ENCODE measurements at places on chromosomes 11 and 22.

DNA sequence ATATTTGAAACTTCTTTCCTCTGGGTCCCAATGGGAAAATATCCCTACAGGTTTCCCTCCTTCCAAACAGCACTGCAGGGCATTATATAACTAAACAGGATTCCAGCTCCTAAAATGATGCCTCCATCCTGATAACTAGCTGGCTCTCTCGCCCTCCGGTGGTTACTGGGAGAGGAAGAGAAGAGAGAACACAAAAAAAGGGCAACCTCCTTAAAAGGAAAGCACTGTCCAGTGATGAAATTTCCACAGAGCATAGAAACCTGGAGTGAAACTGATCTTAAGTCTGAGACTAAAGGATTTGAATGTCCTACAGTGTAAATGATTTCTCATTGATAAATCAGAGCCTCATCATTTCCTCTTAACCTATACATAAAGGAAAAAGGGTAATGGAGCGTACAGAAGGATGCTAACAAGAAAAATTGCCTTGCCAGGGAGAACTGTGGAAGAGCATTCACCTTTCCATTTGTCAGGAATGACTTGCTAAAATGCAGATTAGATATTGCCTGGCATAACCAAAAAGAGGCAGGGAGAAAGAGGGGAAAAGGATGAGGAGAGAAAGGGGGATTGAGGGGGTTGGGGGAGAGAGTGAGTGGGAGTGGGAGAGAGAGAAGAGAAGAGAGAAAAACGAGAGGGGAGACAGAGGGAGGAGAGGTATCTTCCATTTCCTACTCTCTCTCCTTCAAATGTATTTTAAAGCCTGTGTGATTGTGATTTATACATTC lies 121.3 kb downstream of the APOL5 start:
- peak; percentile 68 for DNase-seq

DNA sequence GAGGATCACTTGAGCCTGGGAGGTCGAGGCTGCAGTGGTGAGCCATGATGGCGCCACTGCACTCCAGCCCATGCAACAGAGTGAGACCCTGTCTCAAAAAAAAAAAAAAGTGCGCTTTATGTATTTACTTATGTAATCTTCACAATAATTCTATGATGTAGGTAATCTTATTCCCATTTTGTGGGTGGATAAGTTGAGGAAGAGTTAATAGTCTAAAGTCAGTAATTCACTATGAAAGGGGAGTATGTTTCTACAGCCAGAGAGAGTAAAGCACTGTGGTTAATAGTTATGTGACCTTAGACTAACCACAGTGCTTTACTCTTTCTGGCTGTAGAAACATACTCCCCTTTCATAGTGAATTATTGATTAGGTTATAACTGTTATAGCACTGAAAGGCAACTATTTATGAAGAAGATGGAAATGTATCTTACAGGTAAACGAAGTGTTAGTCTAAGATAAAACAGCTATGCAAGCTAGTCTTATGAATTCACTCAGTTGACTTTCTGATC lies 11.9 kb downstream of the CTR9 start:
- DNase-seq: no peak

- DNase-seq: no peak
Measured at GRCh38 chr11:128326791-128327190, 260.6 kb downstream of the ETS1 start.

DNA sequence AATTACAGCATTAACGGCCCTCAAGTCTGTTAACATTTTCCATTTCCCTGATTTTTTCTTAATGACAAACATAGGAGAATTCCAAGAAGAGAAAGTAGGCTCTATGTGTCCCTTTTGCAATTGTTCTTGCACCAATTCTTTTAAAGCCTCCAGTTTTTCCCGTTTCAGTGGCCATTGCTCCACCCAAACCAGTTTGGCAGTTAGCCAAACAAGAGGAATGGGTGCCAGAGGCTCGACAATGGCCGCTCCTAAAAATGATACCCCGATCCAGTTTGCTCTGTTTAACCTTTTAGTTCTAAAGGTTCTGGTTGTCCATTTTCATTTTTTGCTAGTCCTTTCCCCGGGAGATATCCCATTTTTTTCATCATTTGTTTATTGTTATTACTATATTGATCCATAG lies 6.7 kb upstream of the DNAJB13 start:
- DNase-seq: no peak

GRCh38 chr22:30310881-30311771 lies 15.6 kb downstream of the TBC1D10A start:
- DNase-seq: no peak

GRCh38 chr22:40512426-40513136 lies 123.9 kb downstream of the MRTFA start:
- DNase-seq: peak; percentile 78

GRCh38 chr11:120795185-120795584 lies 228.7 kb upstream of the TBCEL start:
- DNase-seq: no peak

- no peak for DNase-seq
Measured at GRCh38 chr11:7646866-7647265, 26.4 kb downstream of the CYB5R2 start.

GRCh38 chr11:70524096-70524922 lies 126.0 kb downstream of the CTTN start:
- DNase-seq: no peak

DNA sequence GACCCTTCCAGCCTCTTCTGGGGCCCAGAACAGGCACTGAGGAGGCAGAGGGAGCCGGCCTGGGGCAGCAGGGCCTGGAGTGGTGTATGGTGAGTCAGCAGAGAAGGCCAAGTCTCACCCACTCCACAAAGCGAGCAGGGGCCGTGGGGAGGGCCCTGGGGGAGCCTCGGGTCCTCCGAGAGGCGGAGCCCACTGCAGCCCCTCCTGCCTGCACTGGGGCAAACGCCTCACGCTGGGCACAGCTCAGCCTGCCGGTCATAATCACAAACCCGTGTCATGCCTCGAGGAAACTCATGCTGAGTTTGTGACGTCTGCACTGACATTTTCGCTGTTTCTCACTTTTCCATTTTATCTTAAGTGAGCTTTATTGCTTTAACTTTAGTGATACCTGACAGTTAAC lies 38.4 kb downstream of the TOLLIP start:
- no peak for DNase-seq

- no peak for DNase-seq
Measured at GRCh38 chr11:114185436-114185835, 110.8 kb upstream of the NNMT start.

DNA sequence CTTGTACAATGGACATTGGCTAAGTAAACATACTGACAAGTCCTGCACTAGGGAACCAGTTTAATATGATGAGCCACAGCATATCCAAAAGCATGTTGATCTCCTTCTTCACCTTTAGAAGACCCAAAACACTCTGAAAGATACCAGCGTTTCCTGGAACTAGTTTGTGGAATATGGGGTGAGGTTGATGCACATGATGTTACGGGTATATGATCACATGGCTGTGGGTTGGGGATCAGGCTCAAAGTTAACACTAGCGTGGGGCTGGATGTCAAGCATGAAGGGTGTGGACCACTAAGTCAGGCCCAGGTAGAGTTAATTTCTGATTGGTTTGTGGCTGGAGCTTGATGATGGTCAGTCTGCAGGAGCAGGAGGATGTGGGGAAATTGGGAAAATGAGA lies 9.0 kb downstream of the IGLL5 start:
- no peak for DNase-seq

GRCh38 chr11:63738720-63739360 lies 29.7 kb downstream of the ZFTA start:
- peak; percentile 49 for DNase-seq

DNA sequence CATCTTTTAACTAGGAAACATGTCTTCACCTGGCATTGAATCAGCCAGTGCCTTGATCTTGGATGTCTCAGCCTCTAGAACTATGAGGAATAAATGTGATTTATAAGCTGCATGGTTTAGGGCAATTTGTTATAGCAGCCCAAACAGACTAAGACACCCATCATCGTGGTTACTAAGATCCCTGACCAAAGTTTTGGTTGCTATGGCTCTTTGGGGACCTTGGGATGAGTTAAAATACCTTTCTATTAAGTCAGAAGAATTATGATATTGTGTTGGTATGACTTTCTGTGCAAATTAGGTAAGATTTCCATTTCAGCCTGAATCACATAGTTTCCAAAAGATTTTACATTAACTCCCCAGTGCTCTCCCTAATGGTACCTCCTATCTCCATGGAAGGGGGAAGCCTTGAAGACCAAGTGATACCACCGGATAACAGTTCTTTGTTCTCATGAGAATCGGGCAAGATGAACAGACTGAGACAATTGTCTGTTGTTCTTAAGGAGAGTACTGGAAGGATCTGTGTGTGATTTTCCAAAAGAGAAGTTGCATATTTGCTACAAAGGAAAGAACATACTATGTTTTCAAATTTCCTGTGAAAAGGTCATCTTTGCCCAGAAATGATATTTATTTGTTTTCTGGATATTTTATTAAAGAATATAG lies 60.4 kb upstream of the UBASH3B start:
- no peak for DNase-seq

DNA sequence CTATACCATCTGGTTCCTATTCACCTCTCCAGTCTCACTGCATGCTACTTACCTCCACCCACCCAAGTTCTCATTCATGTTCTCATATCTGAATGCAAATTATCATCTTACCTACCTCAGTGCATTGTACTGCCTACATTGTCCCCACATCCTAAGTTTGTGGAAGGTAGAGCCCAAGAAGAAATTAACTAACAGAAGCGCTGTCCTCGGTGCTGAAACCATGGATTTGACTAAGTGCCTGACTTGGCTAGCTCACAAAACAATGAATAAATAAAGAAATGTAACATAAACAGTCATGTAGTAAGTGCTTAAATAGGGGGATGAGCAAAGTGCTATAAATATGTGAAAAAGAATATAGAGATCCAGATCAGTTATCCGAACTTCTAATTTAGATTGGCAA lies 63.2 kb downstream of the GRIA4 start:
- peak; percentile 41 for DNase-seq

DNA sequence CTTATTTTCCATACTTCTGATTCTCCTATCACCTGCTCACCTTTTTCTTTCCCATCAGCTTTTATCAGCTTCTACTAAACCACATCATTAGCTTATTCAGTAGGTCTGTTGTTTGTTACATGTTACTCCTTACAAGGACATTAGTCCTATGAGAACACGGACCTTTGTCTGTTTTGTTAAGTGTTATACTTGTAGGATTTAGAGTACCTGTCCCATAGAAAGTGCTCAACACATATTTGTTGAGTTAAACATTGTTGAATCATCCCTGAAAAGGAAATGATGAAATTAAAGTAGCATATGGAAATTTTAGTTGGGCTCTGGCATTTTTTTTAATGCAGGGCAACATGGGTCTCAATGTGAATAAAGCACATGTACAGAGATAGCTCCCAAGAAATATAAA lies 222.1 kb upstream of the CARD18 start:
- no peak for DNase-seq

DNA sequence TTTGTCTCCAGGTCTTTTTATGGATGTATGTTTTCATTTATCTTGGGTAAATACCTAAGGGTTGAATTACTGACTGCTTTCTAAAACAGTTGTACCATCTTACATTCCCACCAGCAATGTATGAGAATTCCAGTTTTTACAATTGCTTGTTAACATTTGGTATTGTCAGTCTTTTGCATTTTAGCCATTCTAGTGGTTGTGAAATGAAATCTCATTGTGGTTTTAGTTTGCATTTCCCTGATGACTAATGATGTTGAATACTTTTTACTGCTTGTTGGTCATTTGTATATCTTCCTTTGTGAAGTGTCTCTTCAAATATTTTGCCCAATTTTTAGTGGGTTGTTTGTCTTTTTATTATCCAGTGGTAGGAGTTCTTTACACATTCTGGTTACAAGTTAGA lies 92.8 kb downstream of the ARFGAP2 start:
- DNase-seq: no peak

DNA sequence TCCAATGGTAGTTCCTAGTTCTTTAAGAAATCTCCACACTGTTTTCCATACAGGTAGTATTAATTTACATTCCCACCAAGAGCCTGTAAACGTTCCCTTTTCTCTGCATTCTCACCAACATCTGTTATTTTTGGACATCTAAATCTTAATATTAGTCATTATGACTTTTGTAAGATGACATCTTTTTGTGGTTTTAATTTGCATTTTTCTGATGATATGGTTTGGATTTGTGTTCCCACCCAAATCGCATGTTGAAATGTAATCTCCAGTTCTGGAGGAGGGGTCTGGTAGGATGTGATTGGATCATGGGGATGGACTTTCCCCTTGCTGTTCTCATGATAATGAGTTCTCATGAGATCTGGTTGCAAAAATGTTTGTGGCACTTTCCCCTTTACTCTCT lies 89.0 kb downstream of the MUC15 start:
- no peak for DNase-seq

DNA sequence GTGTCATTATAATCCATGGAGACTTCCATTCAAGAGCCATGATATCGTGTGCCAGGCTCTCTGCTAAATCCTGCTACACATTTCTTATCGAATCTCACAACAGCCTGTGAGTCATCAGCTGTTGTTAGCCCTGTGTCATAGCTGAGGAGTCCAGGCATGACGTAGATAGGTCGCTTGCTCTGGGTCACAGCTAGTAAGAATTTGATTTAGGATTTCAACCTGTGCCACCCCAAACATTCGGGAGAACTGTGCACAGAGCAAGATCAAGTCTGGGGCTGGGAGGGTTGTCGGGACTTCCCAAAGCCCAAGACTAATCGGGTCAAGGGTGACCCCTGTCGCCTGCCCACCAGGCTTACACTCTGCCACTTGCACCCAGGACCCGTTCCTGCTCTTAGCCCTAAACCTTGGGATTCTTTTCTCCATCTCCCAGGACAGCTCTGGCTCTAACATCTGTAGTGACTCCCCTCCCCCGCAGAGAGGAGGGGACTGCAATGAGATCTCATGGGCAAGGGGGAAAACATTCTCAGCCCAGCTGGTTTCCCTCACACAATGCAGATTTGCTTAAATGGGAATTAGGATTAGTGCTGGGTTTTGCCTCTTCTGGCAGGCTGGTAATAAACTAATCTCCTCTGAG lies 34.3 kb downstream of the TSPAN18 start:
- peak; percentile 68 for DNase-seq

DNA sequence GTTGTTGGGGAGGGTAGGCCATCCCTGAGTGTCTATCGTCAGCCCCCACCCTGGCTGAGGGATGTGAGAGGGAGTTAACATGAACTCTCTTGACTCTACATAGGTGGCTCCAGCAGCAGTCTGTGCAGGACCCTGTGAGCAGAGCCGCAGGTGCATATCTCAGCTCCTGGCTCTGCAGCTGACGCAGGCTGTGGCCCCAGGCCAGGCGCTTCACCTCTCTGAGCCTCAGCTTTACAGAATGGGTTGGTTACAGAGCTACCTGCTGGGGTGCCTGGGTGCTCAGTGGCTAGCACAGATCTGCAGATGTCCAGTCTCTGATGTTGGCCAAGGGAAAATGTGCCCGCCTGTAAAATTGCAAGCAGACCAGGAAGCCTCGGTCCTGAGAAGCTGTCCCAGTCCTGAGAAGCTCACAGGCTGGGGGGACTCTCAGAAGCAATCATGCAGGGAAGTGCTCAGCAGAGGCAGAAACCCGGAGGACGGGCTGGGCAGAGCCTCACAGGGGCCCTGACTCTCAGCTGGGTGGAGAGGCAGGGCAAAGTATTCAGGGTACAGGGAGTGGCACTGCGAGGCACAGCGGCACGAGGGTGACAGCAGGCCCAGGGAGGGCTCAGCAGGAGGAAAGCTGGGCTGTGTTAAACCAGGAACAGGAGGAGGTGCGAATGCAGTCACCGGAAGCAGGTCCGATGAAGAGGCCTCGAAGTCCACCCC lies 15.9 kb upstream of the LRP5 start:
- no peak for DNase-seq

- DNase-seq: no peak
Measured at GRCh38 chr22:20964799-20965103, 2.3 kb upstream of the AIFM3 start.

GRCh38 chr11:125224391-125225021 lies 60.0 kb downstream of the PKNOX2 start:
- DNase-seq: peak; percentile 10
